ENCODE measurements at places on chromosomes 3 and 15.

GRCh38 chr15:62966294-62967078, 76.1 kb upstream of the TPM1 start:
- no peak for DNase-seq

GRCh38 chr15:58380280-58380945, 51.4 kb upstream of the LIPC start:
- no peak for DNase-seq

DNA sequence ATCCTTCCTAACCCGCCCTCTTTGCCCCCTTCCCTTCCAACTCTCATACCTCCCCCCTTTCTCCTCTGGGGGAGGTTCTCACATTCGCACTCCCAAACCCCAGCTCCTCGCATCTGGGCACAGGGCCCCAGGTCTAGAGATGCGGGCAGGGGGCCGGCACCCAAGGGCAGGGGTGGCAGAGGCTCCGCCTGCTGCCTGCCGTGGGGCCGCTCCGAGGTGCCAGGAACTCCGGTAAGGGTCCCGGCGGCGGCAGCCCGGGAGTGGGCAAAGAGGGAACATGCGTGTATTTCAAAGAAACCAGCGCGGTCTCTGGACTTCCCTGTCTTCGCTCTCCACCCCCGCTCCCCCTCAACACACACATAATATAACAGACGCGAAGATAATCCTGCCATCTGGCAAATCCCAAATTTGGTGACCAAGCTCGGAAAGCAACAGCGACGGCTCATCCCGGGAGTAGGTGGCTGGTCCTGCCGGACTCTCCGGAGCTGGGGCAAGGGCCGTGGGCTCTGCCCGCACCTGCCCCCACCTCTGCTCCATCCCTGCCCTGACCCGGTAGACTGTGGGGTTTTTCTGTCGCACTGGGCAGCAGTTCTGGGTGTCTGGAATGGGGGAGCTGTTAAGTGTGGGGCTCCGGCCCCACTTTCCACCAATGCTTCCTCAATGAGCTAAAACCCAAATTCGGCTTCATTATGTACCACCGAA, 31.0 kb downstream of the NR2F2 start:
- DNase-seq: no peak

GRCh38 chr3:97711654-97712053, 52.9 kb upstream of the ARL6 start:
- DNase-seq: no peak

GRCh38 chr3:16177962-16178627, 3.6 kb downstream of the GALNT15 start:
- peak; percentile 57 for DNase-seq
